ENCODE measurements at places on chromosomes 11 and 22.
A peak's percentile ranks its signal among the peaks of the same experiment; 100 is the strongest.

GRCh38 chr22:48492366-48493320 is 1335.0 kb downstream of the BRD1 start:
- peak; percentile 87 for DNase-seq

DNA sequence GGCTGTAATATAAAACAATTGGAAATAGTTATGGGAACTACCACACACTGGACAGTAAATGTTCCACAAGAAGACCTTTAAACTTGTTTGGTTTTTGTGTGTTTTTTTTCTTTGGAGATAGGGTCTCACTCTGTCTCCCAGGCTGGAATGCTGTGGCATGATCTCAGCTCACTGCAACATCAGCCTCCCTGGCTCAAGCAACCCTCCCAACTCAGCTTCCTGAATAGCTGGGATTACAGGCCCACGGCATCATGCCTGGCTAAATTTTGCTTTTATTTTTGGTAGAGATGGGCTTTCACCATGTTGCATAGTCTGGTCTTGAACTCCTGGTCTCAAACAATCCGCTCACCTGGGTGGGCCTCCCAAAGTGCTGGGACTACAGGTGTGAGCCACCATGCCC is 121.0 kb downstream of the MPPED2 start:
- DNase-seq = no peak

GRCh38 chr11:134412203-134413042 is at the start of gene B3GAT1:
Gene B3GAT1 (minus strand): TSS chr11:134412242. CDS start chr11:134387659, 24,583 bp downstream.
- DNase-seq = peak; percentile 33

DNA sequence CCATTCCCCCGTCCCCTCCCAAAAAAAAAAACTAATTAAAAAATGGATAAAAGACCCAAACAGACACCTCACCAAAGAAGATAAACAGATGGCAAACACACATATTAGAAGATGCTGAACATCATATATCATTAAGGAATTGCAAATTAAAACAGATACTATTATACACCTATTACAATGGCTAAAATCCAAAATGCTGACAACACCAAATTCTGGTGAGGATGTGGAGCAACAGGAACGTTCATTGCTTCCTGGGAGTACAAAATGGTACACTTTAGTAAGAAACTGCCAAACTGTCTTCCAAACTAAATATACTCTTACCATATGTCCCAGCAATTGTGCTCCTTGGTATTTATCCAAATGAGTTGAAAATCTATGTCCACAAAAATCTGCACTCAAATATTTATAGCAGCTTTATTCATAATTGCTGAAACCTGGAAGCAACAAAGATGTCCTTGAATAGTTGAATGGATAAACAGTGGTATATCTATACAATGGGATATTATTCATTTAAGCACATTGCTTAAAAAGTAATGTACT is 19.9 kb downstream of the NAGA start:
- DNase-seq = no peak

- no peak for DNase-seq
Measured at GRCh38 chr11:125768336-125769046, 10.1 kb downstream of the PATE2 start.

DNA sequence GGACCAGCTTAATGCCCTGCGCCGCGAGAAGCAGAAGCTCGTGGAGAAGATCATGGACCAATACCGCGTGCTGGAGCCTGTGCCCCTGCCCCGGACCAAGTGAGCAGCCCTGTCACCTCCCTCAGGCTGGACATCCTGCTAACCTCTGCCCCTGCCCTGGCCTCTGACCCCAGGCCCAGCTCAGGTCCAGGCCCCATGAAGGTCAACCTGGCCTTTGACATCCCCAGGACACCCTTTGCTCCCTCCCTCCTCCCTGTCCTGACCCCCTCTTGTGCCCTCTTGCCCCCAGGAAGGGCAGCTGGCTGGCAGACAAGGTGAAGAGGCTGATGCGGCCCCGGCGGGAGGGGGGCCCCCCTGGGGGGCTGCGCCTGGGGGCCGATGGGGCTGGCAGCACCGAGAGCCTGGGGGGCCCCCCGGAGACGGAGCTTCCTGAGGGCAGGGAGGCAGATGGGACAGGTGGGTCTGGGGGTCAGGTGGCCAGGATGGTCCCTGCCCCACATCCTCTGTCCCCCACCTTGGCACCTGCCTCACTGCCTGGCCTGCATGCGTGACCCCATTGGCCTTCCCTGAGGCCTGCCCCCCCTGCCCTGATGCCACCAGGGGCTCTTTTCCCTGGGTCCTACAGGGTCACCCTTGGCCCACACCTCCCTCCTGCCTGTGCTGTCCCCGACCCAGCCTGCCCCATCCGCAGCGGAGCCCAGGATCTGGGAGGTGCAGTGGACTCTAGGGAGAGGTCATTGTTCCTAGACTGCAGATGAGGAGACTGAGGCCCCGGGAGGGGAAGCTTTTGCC is 5.1 kb upstream of the RPS6KA4 start:
- no peak for DNase-seq

GRCh38 chr22:43926349-43926710 is 2.7 kb downstream of the PNPLA3 start:
- no peak for DNase-seq

GRCh38 chr11:693415-693831 is 1.6 kb downstream of the DEAF1 start:
- DNase-seq = no peak

GRCh38 chr11:117465236-117465997 is 137.8 kb downstream of the CEP164 start:
- no peak for DNase-seq

GRCh38 chr11:123519055-123519796 is 89.2 kb downstream of the GRAMD1B start:
- no peak for DNase-seq

- no peak for DNase-seq
Measured at GRCh38 chr11:130519128-130519932, 70.9 kb downstream of the ADAMTS15 start.

GRCh38 chr11:124583781-124584180 is 14.0 kb downstream of the OR8A1 start:
- DNase-seq = no peak

DNA sequence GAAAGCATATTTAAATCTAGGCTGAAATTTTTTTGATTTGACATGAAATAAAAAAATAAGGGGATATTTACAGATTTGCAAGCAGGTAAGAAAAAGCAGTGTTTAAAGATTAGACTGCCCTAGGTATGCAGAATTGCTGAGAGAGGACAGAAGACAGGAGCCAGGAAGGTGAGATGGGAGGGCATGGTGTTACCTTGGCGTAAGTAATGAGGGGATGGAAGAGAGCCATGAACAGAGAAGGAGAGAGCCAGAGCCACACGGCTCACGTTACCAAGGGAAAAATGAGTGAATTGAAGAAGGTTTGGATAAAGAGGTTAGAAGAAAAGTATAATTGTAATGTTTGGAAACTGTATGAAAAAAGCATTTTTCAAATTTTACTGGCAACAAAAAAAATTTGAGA is 904.3 kb downstream of the OPCML start:
- no peak for DNase-seq

DNA sequence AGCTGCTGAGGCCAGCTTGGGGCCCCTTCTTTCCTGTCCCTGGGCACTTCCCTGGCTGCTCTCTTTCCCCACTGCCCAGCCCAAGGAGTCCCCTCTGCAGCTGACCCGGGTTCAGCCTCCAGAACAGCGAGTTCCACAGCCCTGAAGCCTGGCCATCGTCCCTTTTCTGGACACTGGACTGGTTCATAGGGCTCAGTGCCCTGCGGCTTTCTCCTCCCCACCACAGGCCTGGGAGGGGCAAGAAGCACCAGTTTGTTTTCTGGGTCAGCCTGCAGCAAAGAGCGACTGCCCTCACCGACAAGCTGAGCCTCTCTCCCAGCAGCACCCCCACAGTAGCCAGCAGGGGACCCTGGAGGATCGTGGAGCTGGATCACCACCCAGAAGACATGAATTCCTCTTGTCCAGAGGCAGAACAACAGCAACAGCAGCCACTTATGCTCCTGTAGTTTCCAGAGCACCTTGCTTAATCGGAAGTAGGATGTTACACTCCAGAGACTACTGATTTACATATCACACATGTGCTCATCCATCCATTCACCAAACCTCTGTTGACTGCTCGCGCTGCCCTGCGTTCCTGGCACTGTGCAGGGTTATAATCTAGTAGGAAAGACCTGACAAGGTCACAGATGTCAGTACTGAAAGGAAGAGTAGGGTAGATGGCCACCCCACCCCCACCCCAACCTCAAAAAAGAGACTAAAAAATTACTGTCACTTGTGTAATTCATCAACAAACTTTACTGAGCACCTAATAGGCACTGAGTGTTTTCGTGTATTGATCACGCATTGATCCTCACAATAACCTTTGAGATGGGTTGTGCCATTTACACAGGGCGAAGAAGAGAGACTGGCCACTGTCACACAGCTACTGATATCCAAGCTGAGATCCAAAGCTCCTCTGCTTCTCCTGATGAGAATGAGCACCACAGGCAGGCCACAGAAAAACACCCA is 13.0 kb upstream of the CXCR5 start:
- DNase-seq = no peak

- no peak for DNase-seq
Measured at GRCh38 chr11:106523171-106523570, 445.7 kb downstream of the AASDHPPT start.

GRCh38 chr11:12288931-12289666 is 88.3 kb upstream of the PARVA start:
- no peak for DNase-seq

DNA sequence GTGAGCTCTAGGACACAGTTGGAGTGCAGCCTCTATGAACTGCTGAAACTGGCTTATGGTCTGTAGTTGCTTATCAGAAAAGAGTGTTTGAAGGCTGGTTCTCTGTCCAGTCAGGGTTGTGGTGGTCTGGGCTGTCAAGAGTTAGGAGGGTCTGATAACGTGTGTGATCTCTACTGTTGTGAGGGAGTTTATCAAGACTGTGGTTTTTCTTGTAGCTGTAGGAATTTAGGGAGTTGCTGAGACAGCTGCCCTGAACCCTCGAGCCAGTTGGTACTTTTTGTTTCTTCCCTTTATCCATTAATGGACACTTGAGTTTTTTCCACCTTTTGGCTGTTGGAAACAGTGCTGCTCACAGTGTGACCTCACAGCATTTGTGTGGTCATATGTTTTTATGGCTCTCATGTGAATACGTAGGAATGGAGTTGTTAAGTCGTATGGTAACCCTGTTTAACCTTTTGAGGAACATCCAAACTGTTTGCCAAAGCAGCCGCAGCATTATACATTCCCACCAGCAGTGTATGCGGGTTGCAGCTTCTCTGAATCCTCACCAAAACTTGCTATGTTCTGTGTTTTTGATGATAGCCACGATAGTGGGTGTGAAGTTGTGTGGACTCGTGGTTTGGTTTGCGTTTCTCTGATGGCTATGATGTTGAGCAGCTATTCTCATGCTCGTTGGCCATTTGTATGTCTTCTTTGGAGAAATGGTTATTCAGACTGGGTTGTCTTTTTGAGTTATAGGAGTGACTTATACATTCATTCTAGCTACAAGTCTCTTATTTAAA is 20.9 kb upstream of the DGCR8 start:
- no peak for DNase-seq

DNA sequence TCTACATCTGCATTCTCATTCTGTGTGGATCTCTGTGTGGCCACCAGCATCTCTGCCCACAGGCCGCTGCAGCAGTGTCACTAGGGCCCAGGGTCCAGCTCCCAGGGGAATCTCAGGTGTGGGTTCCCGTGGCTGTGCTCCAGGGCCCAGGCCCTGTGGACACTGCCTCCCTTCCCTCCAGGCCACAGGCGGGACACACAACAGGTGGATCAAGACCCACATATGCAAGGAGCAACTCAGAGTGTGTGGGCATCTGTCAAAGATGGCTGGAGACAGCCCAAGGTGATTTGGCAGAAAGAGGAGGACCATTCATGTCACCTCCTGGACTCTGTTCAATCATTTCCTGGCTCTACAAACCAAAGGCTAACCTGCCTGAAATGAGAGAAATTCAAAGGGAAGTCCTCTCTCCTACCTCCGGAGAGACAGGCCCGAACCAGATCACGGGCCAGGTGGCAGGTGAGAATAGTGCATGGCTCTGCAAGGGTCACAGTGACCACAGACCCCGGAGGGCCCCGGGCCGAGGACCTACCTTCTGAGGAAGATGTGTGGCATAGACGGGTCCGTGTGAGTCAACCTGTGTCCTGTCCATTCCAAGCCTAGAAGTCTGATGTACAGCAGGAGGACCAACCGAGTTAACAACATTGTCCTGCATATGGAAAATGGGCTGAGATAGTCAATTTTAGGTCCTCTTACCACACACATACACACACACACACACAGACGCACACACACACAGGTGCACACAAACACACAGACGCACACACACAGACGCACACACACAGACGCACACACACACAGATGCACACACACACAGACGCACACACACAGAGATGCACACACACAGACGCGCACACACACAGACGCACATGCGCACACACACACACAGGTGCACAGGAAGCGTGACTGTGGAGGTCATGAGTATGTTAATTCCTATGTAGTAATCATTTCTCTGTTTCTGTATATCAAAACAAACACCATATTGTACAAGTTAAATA is 1068.5 kb downstream of the BRD1 start:
- DNase-seq = no peak

DNA sequence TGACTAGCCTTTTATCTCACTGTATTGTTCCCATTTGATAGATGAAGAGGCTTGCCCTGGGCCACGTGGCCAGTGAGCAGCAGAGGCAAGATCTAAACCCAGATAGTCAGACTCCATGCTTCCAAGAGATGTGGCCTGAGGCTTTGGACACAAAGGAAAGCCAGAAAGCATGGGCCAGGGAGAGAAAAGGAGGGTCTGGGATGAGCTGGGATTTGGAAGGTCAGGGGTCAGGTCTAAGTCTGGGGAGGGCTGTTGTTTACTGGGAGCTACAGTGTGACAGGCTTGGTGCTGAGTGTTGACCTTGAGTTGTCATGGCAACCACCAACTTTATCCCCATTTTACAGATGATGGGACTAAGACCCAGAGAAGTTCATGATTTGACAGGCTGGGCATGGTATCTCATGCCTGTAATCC is 2.1 kb downstream of the SLC35E4 start:
- no peak for DNase-seq

DNA sequence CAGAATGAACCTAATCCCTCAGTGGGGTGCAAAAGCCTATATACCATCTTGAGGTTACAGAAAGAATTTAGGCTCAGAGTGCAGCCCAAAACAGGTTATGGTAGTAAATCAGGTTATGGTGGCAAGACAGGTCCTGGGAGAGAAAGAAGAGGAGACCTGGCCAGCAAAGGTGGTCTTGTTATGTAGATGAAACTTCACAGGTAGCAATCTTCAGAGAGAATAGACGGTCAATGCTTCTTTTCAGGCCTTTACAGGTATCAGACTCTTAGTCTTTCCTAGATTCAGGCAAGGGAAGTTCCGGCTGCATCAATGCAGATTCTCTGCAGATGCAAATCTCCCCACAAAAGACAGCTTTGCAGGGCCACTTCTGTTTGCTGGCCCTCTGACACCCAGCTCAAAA is 45.8 kb upstream of the SORL1 start:
- no peak for DNase-seq

All from COLO829 (cell line).